ENCODE measurements at places on chromosomes 13 and 19.
A peak's percentile ranks its signal among the peaks of the same experiment; 100 is the strongest.

GRCh38 chr19:29436591-29437103 is 89.1 kb upstream of the VSTM2B start:
- DNase-seq = no peak

- peak; percentile 53 for DNase-seq
Observed at GRCh38 chr19:48271531-48272151, 1.8 kb downstream of the ZNF114 start.

GRCh38 chr13:79778741-79779460 is 297.9 kb downstream of the NDFIP2 start:
- DNase-seq = no peak

GRCh38 chr19:37655689-37656371 is 565 bp upstream of the ZFP30 start:
- peak; percentile 89 for DNase-seq

DNA sequence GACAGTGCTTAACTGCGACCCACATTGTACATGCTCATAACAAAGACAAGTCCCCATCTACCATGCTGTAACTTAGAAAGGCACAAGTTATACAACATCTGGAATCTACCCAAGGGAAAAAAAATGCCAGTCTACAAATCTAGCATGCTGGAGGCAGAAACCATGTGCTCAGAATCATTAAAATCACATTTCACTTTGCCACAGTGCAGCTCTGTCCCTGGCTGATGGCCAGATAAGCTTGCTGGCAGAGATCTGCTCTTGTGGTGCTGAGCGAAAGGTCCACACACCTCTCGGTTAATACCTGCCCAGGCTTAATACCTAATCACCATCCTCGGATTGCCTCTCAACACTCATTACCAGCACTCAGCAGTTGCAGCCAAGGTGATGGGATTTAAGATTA is 74.1 kb upstream of the UQCRFS1 start:
- no peak for DNase-seq

All from B cell (primary cell).